ENCODE measurements at places on chromosomes 12 and 14.

- DNase-seq: no peak
Observed at GRCh38 chr12:66620026-66620425, 58.9 kb downstream of the GRIP1 start.

- peak; percentile 61 for DNase-seq
Observed at GRCh38 chr12:14454098-14454907, 88.8 kb downstream of the ATF7IP start.

GRCh38 chr12:79650440-79650839, 40.3 kb downstream of the PAWR start:
- DNase-seq: no peak

DNA sequence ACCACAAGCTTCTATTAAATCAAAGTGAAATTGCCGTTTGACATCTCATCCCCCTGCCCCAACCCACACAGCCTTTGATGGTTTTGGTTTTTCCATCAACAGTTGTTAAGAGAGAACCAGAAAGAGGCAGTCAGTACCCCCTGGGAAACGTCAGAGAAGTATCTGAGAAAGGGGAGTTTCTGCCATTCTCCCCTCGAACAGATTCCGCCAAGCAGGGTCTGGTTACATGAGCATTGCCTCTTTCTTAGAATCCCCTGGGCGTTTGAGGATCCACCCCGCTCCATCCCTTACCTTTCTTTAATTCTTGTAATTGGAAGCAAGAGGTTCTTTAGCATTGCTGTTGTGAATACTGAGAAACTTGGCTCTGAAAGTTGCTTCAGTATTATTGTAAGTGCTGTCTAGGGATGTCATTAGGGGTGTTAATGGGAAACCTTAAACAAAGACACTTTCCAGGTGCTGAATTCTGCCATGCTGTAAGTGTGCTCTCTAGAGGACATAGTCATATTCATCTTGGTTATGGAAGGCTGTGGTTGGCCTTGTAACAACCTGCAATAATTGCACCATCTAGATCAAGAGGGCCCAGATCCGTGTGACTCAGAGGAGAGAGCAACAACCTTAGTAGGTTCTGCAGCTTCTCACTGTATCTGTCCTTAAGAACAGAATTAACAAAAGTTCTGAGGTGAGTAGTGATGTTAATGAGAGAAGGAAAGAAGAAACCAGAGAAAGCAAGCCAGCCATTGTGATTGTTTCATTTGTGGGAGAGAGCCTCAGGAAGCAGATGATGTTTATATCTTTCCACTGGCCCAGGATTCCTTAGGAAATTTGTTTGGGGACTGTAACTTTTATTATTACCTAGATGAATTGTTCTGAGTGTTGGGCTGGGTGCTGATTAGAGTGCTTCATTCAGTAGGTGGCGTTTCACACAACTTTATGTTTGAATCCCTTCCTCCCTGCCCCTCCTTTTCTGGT, 9.0 kb downstream of the TMBIM6 start:
- DNase-seq: no peak

GRCh38 chr14:20986811-20987210, 3.0 kb upstream of the METTL17 start:
- DNase-seq: no peak
